ENCODE measurements at places on chromosomes 3 and 15.
A peak's percentile ranks its signal among the peaks of the same experiment; 100 is the strongest.

DNA sequence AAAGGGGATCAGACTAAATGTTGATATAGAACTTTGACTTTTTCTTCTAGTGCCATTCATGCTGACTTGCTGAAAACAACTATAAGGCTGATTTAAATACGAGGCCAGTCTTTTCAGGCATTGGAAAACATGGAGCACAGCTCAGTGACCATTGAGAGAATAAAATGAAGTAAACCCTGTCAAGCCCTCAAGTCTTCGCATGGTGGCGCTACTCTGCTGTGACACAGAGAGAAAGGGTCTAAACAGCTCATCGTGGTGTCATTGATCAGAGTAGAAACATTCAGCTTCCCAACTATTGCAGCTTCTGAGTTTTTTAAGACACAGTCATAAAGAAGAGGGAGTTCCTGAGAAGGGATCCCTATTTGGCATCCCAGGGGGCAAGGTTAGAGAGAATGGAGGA, 716.2 kb downstream of the DIPK2A start:
- DNase-seq: no peak

GRCh38 chr3:39208463-39209055, 16.2 kb upstream of the XIRP1 start:
- peak; percentile 10 for DNase-seq

- no peak for DNase-seq
These were observed 57.3 kb downstream of the ROPN1B start for GRCh38 chr3:126026277-126026751.

- DNase-seq: no peak
These were observed 98.9 kb downstream of the C3orf38 start for GRCh38 chr3:88248658-88249057.
